ENCODE measurements at places on chromosomes 1 and 21.

DNA sequence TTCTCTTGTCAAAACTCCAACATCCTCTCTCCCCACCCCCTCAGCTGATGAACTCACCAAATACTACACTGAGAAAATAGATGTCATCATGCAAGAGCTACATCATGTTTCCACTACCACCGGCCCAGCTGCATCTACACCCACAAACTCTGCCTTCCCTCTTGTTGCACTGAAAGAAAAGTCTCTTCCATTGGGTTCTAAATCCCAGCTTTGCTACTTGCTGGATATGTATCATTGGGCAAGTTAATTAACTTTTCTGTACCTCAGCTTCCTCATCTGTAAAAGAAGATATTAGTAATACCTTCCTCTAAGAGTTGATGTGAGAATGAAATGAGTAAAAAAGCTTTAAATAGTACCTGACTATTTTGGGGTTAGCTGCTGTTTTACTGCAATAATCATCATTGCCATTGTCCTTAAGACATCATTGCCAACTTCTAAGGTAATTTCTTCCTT, 108.6 kb downstream of the OLFML2B start:
- no peaks in the 10 kb centered on the region for H3K4me1 ChIP-seq
- H3K27me3 ChIP-seq = no peaks in the 10 kb centered on the region
- no peak overlapping the region for H3K4me3 ChIP-seq

- no peaks in the 10 kb centered on the region for H3K36me3 ChIP-seq
- no peak overlapping the region for H3K27ac ChIP-seq
- no peaks in the 10 kb centered on the region for H3K4me1 ChIP-seq
- no peaks in the 10 kb centered on the region for H3K27me3 ChIP-seq
These were observed 549.6 kb downstream of the KIF26B start for GRCh38 chr1:245704341-245704740.

DNA sequence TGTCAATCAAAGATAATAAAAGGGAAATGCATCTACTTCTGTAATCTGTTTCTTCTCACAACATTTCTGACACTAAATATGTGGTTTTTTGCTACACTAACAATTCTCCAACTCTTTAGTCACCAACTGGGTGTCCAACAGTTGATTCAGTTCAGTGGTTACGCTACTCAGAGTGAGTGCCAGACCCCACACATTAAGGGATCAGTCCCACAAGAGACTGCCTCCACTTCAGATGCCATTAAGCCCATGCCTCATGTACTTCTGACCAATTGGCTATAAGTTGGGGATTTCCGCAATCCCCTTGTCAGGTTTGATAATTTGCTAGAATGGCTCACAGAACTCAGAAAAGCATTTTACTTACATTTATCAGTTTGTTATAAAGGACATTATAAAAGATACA, 28.4 kb downstream of the RNF2 start:
- no peak for DNase-seq
- no peak overlapping the region for H3K27ac ChIP-seq
- peaks cover 5% of the 10 kb centered on the region for H3K4me1 ChIP-seq
- no peak overlapping the region for H3K4me3 ChIP-seq

DNA sequence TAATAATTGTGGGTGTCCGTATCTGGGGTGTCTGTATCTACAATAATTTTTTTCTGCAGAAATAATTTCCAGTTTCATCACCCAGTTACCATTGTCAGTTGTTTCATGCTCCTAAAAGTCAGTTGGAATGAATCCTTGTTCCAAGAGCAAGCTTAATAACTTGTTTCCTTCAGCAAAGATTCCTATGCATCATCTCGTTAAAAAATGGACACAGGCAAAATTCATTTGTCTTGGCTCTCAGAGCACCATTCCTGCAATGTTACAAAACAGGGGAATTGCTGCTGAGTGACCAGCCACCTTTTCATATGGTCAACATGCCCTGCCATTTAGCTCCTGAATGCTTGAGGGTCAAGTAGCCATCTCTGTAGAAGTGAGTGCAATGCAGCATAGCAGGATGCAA, 393.4 kb downstream of the KCNT2 start:
- no peaks in the 10 kb centered on the region for H3K36me3 ChIP-seq
- H3K27ac ChIP-seq = no peak overlapping the region
- DNase-seq = no peak
- no peaks in the 10 kb centered on the region for H3K27me3 ChIP-seq

DNA sequence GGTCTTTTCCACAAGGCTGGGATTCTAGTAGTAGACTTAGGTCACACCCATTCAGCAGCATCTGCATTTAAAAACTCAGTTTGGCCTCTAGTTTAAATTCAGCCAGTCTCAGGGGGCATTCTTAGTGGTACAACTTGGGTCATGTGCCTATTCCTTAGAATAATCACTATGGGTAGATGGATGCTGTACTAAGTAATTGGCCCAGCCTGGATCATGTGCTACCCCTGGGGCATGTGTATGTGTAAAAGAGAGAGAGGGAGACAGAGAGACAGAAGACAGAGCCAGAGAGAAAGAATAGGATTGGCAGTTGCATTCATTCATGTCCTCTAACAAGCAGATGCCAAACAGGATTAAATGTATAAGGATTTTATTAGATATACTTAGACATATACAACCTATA, 13.6 kb upstream of the SYT14 start:
- H3K27me3 ChIP-seq = no peaks in the 10 kb centered on the region
- H3K36me3 ChIP-seq = no peaks in the 10 kb centered on the region
- no peaks in the 10 kb centered on the region for H3K4me1 ChIP-seq
- no peak overlapping the region for H3K4me3 ChIP-seq

DNA sequence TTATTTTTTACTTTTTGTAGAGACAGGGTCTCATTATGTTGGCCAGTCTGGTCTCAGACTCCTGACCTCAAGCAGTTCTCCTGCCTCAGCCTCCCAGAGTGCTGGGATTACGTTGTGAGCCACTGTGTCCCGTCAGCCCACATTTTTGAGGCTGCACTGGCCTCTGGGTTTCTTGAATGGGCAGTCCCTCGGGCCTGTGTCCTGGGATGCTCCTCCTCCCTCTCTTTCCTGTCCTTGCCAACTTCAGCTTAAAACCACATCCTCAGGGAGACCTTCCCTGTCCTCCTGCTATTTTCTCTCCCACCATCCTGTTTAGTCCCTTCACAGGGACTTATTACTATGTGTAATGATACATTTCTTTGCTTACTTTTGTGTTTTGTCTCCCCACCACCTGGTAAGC, 31.4 kb upstream of the LYST start:
- H3K36me3 ChIP-seq = no peaks in the 10 kb centered on the region
- no peak for DNase-seq
- no peak overlapping the region for H3K27ac ChIP-seq
- H3K4me1 ChIP-seq = no peaks in the 10 kb centered on the region
- H3K27me3 ChIP-seq = no peaks in the 10 kb centered on the region

DNA sequence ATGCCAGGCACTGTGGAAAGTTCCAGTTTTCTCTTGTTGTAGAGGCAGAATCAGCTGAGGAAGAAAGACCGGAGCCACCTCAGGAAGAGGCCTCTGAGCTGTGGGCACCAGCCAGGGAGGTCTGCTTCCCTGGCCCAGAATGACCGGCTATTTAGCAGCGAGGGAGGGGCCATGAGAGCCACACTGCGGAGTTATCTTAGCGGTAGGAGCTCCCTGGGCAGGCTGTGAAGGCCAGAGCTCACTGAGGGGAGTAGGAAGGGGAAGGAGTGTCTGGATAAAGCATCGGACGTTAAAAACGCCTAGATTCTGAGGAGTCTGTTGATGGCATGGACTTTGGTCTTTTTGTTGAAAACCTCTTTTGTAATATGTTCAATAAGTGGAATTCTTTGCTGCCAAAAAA, 36.5 kb downstream of the TSEN15 start:
- H3K27ac ChIP-seq = no peak overlapping the region
- H3K27me3 ChIP-seq = no peaks in the 10 kb centered on the region
- H3K4me1 ChIP-seq = no peaks in the 10 kb centered on the region
- DNase-seq = no peak
- H3K4me3 ChIP-seq = no peak overlapping the region
- H3K36me3 ChIP-seq = no peaks in the 10 kb centered on the region

DNA sequence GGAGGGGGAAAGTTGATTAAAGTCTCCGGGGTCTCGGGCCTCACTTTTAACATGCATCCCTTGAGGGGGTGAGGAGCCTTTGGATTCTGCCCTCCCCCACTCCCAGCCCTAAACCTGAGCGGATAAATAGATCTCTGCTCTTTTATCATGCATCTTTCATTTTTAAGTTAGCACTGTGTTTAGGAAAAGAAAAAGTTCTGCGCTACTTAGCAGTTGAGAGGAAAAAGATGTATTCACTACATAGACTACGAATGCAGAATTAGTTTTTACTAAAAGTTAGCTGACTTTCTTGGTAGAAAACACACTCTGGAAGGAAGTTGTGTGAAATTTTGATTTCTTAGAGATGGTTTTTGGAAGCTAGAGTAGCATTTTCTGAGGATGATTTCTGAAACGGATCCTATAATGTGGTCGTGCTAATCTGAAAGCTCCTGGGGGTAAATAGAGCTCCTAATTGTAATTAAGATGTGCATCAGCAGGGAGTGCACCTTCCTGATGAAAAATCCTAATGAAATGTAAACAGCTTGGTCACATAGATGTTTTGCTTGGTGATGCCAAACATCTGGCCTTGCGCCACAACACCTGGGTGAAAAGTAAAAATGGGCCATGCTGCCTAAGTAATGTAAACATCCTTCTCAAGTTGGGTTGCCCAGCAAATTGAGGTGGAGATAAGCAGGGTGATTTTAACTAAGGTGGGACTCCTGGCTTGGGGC, 1.8 kb downstream of the ROR1 start:
- no peak for DNase-seq
- H3K4me1 ChIP-seq = peaks cover 30% of the 10 kb centered on the region
- no peaks in the 10 kb centered on the region for H3K36me3 ChIP-seq
- peak overlapping the region; percentile 76 for H3K27ac ChIP-seq
- H3K4me3 ChIP-seq = peak overlapping the region; percentile 82

DNA sequence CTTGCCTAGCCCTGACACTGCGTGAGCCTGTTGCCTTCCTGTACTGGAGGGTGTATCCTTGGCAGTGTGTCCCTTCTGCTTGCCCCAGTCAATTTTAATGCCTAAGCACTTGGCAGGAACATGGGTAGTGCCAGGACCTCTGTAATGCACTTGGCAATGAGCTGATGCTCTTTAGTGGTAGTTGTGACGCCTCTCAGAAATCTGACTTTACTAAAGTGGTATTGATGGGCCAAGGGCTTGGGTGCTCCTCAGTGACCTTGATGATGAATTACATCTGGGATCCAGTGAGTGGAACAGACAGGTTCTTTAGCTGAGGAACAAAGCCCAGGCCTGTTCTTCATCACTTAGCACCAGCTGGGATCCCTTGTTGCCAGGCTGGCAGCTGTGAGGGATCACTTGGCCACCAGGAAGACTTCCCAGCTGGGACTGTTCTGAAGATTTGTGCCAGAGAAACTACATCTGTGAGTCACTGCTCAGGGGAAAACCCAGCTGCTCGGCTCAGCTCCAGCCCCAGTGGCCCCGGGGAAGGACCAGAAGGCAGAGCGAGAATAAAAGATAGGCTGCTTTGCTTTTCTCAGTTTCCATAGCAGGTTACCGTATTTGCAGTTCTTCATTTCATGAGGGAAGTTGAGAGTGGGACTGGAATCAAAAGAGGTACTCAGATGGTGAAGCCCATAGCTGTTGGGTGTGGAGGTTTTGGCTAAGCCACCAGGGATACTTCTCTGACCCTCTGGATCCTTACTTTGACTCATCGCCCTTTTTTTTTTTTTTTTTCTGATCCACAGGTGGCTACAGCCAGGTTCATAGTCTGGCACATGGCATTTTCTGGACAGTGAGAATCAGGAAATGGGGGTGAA, 28.5 kb upstream of the KCNA2 start:
- H3K27me3 ChIP-seq = 0 out of 2 replicates have a peak, but pooled peaks cover 8% of the 10 kb centered on the region
- H3K27ac ChIP-seq = no peak overlapping the region
- no peak overlapping the region for H3K4me3 ChIP-seq
- no peaks in the 10 kb centered on the region for H3K36me3 ChIP-seq
- no peaks in the 10 kb centered on the region for H3K4me1 ChIP-seq

DNA sequence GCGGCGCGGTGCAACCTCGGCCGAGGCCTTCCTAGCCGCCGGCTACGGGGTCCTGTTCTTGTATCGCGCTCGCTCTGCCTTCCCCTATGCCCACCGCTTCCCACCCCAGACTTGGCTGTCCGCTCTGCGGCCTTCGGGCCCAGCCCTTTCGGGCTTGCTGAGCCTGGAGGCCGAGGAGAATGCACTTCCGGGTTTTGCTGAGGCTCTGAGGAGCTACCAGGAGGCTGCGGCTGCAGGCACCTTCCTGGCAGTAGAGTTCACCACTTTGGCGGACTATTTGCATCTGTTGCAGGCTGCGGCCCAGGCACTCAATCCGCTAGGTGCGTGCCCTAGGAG, 379 bp downstream of the PPCS start:
- no peak for DNase-seq
- peak overlapping the region; percentile 76 for H3K4me3 ChIP-seq
- peak overlapping the region; percentile 71 for H3K27ac ChIP-seq
- H3K4me1 ChIP-seq = peaks cover 9% of the 10 kb centered on the region

- no peaks in the 10 kb centered on the region for H3K4me1 ChIP-seq
- H3K27ac ChIP-seq = no peak overlapping the region
- DNase-seq = no peak
- no peaks in the 10 kb centered on the region for H3K36me3 ChIP-seq
These were observed 12.4 kb upstream of the ZNF124 start for GRCh38 chr1:247184254-247184653.
